T-cell (primary cell): ENCODE measurements at places on chromosomes 2 and 18.

DNA sequence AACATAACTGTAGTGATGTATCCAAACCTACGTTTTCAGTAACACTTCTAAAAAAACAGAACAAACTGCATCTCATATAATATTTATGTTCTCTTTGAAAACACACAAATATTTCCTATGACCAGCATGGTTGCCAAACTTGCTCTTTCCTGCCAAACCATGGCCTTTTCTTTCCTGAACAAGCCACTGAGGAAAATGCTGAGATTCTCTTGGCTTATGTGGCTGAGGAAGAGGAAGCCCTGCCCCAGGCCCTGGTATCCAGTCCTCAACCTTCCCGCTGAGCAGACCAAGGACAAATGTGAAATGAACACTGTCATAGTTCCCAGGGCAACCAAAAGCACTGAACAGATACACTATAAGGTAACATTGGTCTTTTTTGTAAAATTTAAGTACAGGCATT lies 35.9 kb upstream of the NARS1 start:
- no peak for DNase-seq

- no peak for DNase-seq
Observed at GRCh38 chr2:162330881-162331280, 12.4 kb upstream of the IFIH1 start.

GRCh38 chr2:84858123-84858522 lies 22.8 kb downstream of the TRABD2A start:
- DNase-seq: no peak

DNA sequence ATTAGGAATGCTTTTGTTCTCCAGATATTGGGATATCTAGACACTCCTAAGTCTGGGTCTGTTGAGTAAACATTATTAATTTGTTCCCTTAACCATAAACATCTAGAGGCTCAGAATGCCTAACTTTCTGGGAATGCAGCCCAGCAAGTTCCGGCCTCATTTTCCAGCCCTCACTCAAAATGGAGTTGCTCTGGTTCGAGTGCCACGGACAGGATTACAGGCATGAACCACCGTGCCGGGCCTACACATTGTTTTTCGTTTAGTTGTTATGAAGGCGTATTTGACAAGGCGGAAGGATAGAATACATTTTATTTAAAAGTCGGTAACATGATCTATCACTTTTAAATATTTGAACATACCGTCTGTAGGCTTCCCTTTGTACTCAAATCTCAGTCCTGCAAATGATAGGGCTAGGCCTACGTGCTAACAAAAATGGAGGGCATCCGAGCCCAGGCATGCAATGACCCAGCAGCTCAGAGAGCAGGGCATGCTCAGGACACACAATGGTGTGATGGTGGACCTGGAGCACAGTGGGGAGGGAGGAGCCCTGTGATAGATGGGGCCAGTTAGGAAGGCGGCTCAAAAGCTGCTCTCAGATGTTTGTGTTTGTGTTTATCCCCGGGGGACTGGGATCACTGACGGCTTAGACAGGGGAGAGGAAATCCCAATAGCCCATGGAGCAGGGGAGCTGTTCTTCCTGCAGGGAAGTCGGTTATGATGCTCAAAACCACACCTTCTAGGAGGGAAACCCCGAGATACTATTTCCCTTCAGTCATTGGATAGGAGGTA lies 2.9 kb upstream of the SCYGR1 start:
- no peak for DNase-seq

GRCh38 chr2:157923598-157924217 lies 47.6 kb upstream of the ACVR1 start:
- no peak for DNase-seq

- DNase-seq: no peak
Observed at GRCh38 chr2:56587456-56587855, 403.7 kb downstream of the CCDC85A start.

GRCh38 chr2:120711694-120712093 lies 24.0 kb upstream of the GLI2 start:
- no peak for DNase-seq
